ENCODE measurements at places on chromosomes 4 and X. TPM values are rescaled to one million over a fixed set of nuclear protein-coding genes. Genes with fewer than 3 reads are reported as not detected.

HSFX3 gene
- total RNA-seq: not detected

NDST4 gene
- total RNA-seq: not detected

SGMS2 gene
- total RNA-seq: 94.6 TPM

NLGN4X gene
- total RNA-seq: 5.3 TPM

SYTL5 gene
- 1.5 TPM for total RNA-seq

SLC39A8 gene
- 62.8 TPM for total RNA-seq

SSX2 gene
- not detected for total RNA-seq

SUPT20HL1 gene
- not detected for total RNA-seq

CSAG3 gene
- not detected for total RNA-seq

NSG1 gene
- total RNA-seq: 1.3 TPM

RHOXF2 gene
- not detected for total RNA-seq

AADAT gene
- total RNA-seq: 6.3 TPM

GRIA3 gene
- 0.22 TPM for total RNA-seq

PRRG3 gene
- total RNA-seq: not detected

GAGE10 gene
- total RNA-seq: not detected

AKAP14 gene
- not detected for total RNA-seq

GUCY1B1 gene
- total RNA-seq: 0.86 TPM

FAM9B gene
- not detected for total RNA-seq

AKAP4 gene
- total RNA-seq: not detected

SORBS2 gene
- 7.3 TPM for total RNA-seq

FGF5 gene
- 2.8 TPM for total RNA-seq

MAN2B2 gene
- 36.1 TPM for total RNA-seq

PPBP gene
- not detected for total RNA-seq

SLC16A2 gene
- total RNA-seq: 9.0 TPM

CXorf49 gene
- total RNA-seq: not detected

SLC7A11 gene
- 45.4 TPM for total RNA-seq

CTAG2 gene
- not detected for total RNA-seq

AFF2 gene
- total RNA-seq: 0.72 TPM

C1QTNF7 gene
- total RNA-seq: 0.22 TPM

NAA11 gene
- total RNA-seq: 3.9 TPM

TCP11X2 gene
- not detected for total RNA-seq

MTMR8 gene
- not detected for total RNA-seq

LRBA gene
- total RNA-seq: 42.7 TPM

NUDT11 gene
- 2.7 TPM for total RNA-seq

CSAG1 gene
- not detected for total RNA-seq

H2BW2 gene
- not detected for total RNA-seq

RHOH gene
- 0.44 TPM for total RNA-seq

FREM3 gene
- under 0.01 TPM for total RNA-seq

TNMD gene
- total RNA-seq: not detected

CSN1S1 gene
- total RNA-seq: not detected

NAA15 gene
- total RNA-seq: 27.6 TPM

GAGE12F gene
- total RNA-seq: not detected

SLC25A4 gene
- total RNA-seq: 13.3 TPM

EVC gene
- 64.7 TPM for total RNA-seq

TLR6 gene
- total RNA-seq: 5.4 TPM

XPNPEP2 gene
- not detected for total RNA-seq

CCKAR gene
- not detected for total RNA-seq

ELF4 gene
- total RNA-seq: 24.2 TPM

ANKRD50 gene
- 56.3 TPM for total RNA-seq
